ENCODE measurements at places on chromosomes 1 and 21.
A peak's percentile ranks its signal among the peaks of the same experiment; 100 is the strongest.

GRCh38 chr21:37665230-37666024, 250.8 kb downstream of the KCNJ6 start:
- peak; percentile 76 for DNase-seq

GRCh38 chr1:204288021-204288588, 71.6 kb downstream of the PLEKHA6 start:
- DNase-seq = no peak

- DNase-seq = no peak
Measured at GRCh38 chr1:79215311-79215710, 208.8 kb upstream of the ADGRL4 start.

DNA sequence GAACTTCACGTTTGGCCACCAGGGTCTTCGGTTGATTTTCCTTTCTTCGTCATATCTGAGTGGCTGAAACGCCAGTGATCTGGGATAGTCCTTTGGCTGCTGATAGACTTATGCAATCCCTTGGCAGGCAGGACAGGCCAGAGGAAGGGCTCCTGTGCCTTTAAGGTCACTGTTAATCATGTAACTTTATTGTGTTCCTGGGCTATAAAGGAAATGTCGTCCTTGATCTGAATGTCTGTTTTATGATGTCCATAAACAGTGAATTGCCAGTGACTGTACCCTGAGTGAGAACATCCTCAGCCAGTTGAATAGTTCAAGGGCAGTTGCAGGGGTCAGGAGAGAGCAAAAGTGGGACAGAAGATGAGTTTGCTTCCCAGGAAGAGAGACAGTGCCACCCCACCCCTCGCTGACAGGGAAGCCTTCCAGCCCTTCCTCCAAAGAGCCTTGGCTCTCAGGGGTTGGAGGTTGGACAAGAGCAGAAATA, 68.0 kb downstream of the PDE9A start:
- DNase-seq = peak; percentile 37

- peak; percentile 79 for DNase-seq
Measured at GRCh38 chr1:186925881-186926669, 97.3 kb downstream of the PLA2G4A start.

DNA sequence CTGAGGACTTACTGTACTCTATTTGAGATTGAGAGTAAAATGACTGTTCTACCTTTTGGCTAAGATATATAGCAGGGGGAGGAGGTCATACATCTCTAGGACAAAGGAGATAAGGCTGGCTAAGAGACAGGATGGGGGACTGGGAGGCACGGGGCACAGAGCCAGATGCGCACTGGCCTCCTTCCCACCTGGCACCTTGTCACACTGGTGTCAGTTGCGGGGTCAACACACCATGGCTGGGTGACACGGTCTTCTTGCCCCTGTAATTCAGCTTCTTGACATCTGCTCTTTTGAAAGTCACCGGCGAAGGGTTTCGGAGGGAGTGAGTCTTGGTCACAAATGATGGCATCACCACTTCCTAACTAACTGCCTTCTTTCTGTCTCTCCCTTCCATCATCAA, 177.3 kb downstream of the ZSCAN20 start:
- DNase-seq = no peak

DNA sequence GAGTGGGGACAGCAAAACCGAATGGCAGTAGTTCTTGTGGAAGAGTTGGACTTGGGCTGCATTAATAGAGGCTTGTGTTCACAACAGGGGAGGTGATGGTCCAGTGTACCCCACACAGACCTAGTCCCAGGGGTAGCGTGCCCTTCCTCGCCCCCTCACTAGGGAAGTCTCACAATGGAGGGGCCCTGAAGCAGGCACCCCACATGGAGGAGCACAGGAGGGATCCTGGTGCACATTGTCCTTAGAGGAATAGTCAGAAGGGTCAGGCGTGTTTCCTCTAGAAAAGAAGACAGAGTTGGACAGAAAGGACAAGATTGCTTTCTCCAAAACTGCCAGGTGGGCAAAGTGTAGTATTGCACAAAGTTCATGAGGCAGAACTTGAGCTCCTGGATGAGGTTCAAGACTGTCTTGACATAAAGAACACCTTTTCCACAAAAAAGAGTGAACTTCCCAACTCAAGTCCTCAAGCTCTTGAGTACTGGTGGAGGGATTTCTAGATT, 23.3 kb downstream of the ETNK2 start:
- no peak for DNase-seq

- DNase-seq = no peak
Measured at GRCh38 chr1:35557118-35557610, at the start of gene KIAA0319L. TSS of gene KIAA0319L (minus strand) at chr1:35557403. CDS start at chr1:35554491, 2,912 bp downstream.

- no peak for DNase-seq
Measured at GRCh38 chr1:155342842-155343241, 22.1 kb downstream of the RUSC1 start.

DNA sequence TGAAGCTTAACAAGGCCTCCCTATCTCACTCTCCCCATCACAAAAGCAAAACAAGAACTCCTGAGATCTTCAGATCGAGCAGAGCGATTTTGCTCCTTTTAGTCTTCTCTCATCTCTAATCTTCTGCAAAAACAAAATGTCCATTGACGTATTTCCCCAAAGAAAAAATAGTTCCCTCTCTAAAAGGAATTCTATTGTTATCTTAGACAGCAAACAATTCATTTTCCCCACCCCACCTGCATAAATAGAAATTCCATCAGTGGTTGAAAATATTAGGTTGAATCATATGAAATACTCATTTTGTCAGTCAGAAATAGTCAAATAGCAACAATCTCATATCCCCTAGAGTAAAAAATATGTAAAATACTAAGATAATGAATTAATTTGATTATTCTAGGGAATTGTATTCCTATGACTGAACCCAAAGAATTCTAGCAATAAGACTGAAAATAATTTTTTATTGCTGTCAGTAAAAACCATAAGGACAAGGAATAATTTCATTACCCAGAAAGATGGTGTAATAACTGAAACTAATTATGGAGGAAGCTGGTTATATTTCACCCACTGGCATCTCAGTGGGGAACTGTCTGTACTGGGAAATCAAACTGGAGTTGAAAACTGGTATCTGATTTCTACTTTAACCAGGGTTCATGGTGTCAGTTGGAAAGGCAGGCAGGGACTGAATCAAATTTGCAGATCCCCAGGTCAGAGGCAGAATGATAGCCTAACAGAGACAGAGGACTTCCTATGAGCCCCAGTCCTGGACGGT, 51.3 kb downstream of the RHOU start:
- no peak for DNase-seq

GRCh38 chr1:11525151-11525505, 46.2 kb downstream of the DISP3 start:
- DNase-seq = no peak

- DNase-seq = no peak
Measured at GRCh38 chr1:214014730-214015129, 27.0 kb downstream of the PROX1 start.

- DNase-seq = peak; percentile 10
Measured at GRCh38 chr1:114386129-114387009, 124.6 kb downstream of the TRIM33 start.

DNA sequence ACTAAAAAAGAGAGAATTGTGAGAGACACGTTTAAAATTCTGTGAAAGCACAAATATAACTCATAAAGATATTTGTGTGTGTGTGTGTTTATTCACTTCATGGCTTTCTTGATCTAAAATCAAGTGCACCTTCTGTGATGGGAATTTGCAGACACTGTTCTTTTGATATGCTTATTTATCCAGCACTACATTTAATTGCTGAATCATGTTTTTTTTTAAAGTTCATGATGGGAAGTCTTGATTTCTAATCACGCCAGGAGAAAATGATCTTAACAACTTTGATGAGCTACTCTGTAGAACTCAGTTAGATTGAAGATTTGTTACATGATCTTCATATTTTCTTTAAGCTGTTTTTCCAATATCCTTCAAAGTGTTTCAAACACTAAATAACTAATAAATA, 35.0 kb downstream of the KCNT2 start:
- DNase-seq = no peak

DNA sequence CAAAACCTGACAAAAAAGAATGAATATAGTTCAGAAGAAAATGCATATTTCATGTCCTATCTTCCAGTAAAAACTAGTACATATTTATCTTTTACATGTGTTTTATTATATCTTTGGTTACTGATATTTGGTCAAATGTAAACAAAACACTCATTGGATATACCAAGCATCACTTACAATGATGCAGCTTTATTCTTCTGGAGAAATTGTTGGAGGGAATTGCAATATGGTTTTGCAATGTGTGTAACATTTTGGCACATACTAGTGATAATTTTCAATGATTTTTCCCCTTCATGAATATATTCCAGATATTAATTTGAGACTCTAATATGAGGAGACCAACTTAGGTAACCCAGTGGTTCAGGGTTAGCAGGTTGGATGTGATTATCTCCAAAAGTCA, 146.1 kb downstream of the ZC3H11B start:
- DNase-seq = peak; percentile 53

GRCh38 chr1:173205146-173206051, 1.7 kb downstream of the TNFSF4 start:
- DNase-seq = peak; percentile 87

DNA sequence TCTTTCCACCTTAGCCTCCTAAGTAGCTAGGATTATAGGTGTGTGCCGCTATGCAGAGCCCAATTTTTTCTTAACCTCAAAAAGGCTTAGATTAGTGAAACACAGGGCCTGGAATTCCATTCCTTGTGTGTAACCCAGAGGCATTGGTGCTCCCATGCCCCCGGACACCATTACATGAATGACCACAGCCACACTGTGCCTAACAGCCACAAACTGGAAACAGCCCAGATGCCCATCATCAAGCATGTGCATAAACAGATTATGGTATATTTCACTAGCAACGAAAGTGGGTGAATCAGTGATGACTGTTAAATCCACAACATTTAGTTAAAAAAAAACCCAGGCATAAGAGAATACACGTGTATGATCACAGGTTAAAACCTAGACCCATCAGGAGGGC, 24.4 kb downstream of the ADAM30 start:
- no peak for DNase-seq

- no peak for DNase-seq
Measured at GRCh38 chr21:44540741-44541288, 820 bp upstream of the KRTAP10-1 start.

- no peak for DNase-seq
Measured at GRCh38 chr1:12547586-12548225, 70.3 kb downstream of the DHRS3 start.

- DNase-seq = peak; percentile 9
Measured at GRCh38 chr1:212002536-212002935, 32.8 kb downstream of the INTS7 start.

DNA sequence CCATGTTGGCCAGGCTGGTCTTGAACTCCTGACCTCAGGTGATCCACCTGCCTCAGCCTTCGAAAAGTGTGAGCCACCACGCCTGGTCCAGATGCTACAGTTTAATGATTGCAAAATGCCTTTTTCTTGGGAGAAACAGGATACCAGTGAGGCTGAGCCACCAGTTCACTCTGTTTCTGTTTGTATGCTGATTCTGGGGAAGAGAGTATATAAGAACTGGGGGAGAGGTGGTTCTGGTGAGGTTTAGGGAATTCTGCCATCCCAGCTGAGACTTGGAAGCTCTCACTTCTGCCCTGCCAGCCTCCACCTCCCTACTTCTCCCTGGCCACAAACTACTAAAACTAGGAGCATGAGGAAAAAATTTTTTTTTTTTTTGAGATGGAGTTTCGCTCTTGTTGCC, 8.1 kb upstream of the PMF1 start:
- DNase-seq = peak; percentile 34

GRCh38 chr1:202615501-202616354, 94.5 kb downstream of the SYT2 start:
- DNase-seq = peak; percentile 49

GRCh38 chr1:6500544-6501278, 9.2 kb upstream of the PLEKHG5 start:
- DNase-seq = peak; percentile 71

GRCh38 chr21:42403611-42404231, at the start of gene UBASH3A:
TSS of gene UBASH3A (plus strand) at chr21:42403902. CDS start at chr21:42403946, 44 bp downstream.
- DNase-seq = no peak

DNA sequence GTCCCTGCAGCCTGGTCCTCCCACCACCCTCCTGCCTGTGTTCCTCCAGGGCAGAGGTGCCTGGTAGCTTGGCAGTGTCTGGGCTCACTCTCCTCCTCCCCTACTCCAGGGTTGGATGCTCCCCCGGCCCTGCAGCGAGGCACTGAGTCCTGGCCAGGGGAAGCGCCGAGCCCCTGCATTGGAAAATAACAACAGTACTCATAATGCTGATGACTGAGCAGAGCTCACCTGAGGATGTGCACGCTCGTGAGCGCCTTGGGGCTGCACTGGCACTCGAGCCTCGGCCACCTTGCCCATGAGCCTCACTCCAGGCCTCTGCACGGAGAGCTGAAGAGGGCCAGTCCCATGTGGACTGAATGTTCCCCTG, 6.0 kb upstream of the ACTRT2 start:
- no peak for DNase-seq

GRCh38 chr1:203669739-203670138, 43.1 kb downstream of the ATP2B4 start:
- peak; percentile 63 for DNase-seq

GRCh38 chr1:162405800-162406199, 6.1 kb downstream of the SH2D1B start:
- no peak for DNase-seq

GRCh38 chr1:71232786-71233185, 152.0 kb upstream of the ZRANB2 start:
- DNase-seq = no peak

GRCh38 chr21:45518742-45519141, 23.5 kb downstream of the SLC19A1 start:
- no peak for DNase-seq

DNA sequence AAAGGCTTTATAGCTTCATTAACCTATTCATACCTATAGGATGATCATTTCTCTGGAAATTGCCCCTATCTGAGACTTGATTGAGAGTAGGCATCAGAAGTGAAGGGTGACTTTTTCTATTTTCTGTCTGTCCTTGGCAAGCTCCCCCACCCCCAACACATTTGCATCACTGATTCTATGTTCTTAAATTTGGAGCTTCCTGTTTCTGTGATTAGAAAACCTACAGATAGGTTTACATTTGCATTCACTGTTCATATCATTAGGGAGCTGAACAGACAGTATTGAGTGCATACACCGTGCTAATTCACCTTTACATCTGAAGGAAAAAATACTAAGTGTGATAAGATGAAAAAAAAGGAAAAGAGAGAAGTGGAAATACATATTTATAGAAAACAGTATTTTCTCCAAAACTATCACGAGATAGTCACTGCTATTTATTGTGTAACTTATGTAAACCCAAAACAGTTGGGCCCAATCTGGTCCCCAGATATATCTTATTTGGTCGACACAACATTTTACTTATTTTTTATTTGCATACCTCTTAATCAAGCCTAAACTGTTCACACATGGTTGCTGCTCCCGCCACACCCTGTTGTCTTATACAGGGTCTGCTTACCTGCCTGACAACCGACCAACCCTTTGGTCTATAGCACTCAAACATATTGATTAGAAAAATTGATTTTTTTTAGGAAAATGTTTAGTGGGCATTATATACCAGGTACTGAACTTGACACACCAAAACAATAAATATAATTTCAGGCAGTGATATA, 218.8 kb downstream of the NTNG1 start:
- no peak for DNase-seq

GRCh38 chr1:212520299-212520698, 87.6 kb downstream of the NENF start:
- no peak for DNase-seq

GRCh38 chr1:227947676-227948492, at the start of gene WNT9A:
TSS of gene WNT9A (minus strand) at chr1:227947932. CDS start at chr1:227947887, 45 bp downstream.
- DNase-seq = peak; percentile 60

- no peak for DNase-seq
Measured at GRCh38 chr1:230985711-230986110, 6.8 kb downstream of the ARV1 start.
